ENCODE measurements at places on chromosomes 2 and 18. TPM values are rescaled to one million over a fixed set of nuclear protein-coding genes. Genes with fewer than 3 reads are reported as not detected.
A peak's percentile ranks its signal among the peaks of the same experiment; 100 is the strongest.

The CACNB4 gene
- 3.0 TPM for polyA plus RNA-seq

The CAPN14 gene
- polyA plus RNA-seq, result 0.03 TPM

The TNFAIP6 gene
- polyA plus RNA-seq, result 134 TPM

The FBXO36 gene
- 2.5 TPM for polyA plus RNA-seq

The TMEM150A gene
- 34.5 TPM for polyA plus RNA-seq

The LRP2 gene
- 2.4 TPM for polyA plus RNA-seq

The GRP gene
- 3.4 TPM for polyA plus RNA-seq

GRCh38 chr18:67694787-67695186 lies 178.3 kb upstream of the DSEL start:
- no peak for DNase-seq

GRCh38 chr18:7839548-7839947 lies 272.4 kb downstream of the PTPRM start:
- no peak for DNase-seq

DNA sequence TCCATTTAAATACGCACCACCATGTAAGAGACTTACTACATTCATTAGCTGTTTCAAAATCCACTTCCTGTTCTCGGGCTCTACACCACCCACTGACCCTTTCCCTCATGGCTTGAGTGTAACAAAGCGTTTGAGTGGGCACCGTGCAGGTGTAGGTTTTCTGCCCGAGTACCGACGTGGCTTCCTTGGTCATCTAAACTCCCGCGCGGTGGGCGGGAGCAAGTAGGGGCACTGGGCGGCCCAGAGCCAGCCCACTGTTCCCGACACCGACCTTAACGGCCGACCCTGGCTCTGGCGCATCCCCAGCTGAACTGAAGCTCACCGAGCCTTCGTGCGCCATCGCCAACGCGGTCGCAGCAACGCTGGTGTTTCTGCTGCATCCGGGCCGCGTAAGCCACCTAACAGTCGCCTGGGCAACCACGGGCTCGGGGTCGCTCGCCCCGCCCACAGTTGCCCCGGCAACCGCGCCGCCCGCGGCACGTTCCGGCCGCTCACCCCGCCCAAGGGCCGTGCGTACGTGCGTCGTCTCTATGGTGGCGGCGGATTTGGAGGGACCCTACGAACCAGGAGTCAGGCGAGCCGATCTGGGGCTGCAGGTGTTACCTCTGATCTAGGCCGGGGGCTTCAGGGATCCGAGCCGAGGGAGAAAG lies at the start of the genes C2orf81 and WDR54:
C2orf81 (minus strand) TSS at position 399 of the 650 bp plus-strand sequence; CDS start at position 340, 59 bp downstream.
WDR54 (plus strand) TSS at position 510 of the 650 bp plus-strand sequence. CDS start 424 bp downstream, outside the sequence.
- peak; percentile 89 for DNase-seq

DNA sequence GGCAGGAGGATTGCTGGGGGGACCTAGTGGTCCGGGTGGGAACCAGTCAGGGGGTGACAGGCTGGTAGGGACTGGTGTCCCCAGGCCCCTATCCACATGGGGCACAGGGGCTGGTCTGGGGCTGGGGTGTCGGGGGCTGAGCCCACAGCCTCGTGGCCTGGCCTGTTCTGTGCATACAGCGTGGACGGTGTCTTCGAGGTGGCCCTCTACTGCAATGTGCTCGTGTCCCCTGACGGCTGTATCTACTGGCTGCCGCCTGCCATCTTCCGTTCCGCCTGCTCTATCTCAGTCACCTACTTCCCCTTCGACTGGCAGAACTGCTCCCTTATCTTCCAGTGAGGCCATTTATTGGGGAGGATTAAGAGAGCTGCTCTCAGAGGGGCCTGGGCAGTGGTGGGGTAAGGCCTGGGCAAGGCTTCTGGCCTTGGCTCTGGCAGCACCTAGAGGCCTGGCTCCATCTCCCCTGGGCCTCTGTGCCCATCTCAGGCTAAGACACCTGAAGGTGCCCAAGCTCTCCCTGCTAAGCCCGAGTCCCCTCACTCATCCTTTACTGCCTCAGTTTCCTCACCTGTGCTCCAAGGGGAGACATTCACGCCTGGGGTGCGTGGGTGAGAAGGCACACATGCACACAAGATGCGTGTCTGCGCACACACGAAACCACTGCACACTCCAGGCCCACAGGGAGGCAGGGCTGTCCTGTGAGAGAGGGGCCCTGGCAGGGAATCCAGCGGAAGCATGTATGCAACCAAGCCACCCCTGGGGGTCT lies 1.9 kb downstream of the CHRNG start:
- DNase-seq, result no peak

DNA sequence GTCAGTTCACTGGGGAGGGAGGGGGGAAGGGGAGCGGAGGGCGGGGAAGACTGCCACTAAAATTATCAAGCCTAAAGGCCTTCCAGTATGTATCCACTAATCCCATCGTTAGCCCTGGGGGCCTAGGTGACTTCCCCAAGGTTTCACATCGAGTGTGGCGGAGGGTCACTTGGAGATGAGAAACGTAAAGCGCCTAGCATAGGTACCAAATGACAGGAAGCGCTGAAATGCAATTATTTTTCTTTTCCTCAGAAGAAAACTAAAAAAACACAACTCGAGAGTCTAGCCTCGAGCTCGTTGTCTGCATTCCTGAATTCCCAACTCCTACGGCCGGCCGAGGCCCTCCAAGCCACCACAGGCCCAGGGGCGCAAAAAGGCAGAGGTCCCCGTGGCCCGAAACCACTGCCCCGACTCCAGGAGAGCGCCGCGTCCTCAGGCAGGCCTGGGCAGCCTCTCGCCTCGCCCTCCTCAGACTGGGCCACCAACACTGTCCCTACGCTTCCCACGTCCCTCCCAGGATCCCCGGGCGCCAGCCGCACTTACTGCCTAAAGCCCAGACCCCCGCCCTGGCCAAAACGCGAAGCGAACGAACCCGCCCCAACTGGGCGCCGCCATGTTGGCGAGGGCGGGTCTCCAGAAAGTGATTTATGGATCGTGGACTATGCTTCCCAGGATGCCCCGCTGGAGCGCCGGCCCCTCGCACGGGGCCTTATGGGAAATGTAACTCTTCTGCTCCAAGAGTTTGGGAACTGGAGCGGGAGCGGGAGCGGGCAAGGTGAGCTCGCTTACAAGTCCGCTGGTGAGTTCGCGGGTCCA lies at the start of gene USP40:
USP40 (minus strand) TSS at position 642 of the 816 bp plus-strand sequence. CDS start 1,228 bp downstream, outside the sequence.
- peak; percentile 95 for DNase-seq

DNA sequence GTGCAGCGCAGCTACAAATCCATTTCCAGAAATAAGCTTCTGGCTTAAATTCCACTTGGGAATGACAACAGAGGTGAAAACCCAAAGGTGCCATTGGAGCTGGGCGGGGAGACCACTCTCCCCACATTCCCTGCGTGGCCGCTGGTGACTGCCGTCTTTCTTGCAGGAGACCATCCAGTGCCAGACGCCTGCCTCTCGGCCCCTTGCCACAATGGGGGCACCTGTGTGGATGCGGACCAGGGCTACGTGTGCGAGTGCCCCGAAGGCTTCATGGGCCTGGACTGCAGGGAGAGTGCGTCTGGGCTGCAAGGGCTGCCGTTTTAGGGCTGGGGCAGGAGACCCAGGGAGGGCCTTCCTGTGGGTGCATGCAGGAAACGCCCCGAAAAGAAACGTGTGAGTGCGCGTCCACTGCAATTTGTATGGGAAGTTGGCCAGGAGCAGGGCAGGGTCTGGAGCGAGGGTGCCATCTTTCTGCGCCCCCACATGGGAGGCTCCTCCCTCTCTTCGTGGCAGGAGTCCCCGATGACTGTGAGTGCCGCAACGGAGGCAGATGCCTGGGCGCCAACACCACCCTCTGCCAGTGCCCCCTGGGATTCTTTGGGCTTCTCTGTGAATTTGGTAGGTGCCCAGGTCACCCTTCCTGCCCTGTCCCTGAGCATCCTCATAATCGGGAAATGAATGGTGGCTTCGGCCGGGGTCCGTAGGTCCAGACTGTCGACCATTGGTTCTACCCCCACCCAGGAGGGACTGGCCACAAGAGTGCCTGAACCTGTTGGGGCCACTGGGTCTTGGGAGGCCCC lies 49.9 kb downstream of the SNED1 start:
- no peak for DNase-seq

GRCh38 chr2:158507141-158507540 lies 50.4 kb downstream of the PKP4 start:
- no peak for DNase-seq

DNA sequence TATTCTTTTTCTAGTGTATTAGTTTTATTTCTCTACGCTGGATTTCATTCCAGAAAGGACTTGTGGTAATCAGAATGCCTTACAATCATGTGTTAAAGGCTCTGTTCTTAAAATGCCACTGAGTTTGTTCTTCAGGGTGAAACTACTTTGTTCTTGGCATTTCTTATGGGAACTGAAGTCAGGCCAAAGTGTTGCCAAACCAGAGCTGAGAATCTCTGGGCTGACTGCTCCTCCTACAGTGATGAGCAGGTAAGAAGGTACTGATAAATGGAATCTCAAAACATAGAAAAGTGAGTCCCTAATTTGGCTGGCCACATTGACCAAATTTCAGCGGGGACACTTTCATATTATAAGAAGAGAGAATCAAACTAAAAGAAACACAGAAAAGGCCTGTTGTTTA lies 55.1 kb upstream of the ZNF397 start:
- DNase-seq, result no peak

DNA sequence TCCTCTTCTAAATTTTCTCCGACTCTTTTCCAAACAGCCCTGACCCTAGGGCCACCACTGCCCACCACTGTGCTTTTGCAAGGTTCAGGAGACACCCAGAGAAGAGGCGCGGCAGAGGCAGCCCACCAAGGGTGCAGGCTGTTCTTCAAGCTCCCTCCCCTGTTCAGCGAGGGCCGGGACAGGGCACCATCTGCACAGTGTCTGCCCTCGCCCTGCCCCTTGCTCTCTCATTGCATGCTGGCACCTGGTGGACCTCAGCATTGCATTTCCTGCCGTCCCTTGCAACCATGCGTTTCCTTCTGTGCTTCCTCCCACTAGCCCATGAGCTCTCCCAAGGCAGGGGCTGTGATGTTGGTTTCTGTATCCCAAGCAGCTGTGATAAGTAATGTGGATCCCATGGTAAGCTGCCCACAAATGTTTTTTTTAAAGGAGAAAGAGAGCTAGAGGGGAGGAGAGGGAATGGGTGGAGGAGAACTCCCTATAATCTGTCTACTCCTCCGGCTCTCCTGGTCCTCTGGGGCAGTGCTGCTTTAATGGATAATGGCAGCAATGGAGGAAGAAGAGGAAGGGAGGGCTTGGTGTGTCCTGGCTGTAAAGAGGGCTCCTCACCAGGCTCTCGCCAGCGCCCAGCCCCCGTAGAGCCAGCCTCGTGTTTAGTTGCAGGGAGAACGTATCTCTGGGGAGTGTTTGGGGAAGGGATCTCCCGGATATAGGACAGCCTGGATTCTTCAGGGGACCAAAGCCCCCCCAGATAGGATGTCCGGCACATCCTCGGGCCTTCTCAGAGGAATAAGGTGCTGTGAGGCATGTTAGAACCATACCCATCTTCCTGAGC lies 15.6 kb upstream of the YWHAQ start:
- no peak for DNase-seq

DNA sequence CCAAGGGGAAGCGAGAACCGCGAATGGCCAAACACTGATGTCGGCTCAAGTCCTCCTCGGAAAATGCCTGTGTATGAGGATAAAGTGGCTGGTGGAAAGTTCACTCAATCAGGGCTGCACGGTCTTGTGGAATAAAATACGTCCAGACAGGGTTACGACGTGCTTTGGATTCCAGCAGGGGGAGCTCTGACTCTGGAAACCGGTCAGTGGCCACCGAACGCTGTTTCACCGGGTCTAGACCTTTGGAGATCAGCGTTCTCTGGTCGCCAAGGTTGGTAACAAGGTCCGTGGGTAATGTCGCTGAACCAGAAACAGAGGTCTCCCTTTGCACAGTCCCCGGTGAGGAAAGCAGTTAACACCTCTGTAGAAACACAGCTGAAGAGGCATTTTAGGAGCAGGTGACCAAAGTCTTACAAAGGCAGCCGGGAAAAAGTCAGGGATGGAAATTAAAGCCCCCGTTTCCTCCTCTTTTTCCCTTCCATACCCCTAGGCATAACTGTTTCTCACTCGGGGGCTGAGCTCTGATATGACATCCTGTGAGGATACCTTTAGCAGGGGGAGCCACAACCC lies 47.8 kb downstream of the CDCA7 start:
- peak; percentile 90 for DNase-seq

DNA sequence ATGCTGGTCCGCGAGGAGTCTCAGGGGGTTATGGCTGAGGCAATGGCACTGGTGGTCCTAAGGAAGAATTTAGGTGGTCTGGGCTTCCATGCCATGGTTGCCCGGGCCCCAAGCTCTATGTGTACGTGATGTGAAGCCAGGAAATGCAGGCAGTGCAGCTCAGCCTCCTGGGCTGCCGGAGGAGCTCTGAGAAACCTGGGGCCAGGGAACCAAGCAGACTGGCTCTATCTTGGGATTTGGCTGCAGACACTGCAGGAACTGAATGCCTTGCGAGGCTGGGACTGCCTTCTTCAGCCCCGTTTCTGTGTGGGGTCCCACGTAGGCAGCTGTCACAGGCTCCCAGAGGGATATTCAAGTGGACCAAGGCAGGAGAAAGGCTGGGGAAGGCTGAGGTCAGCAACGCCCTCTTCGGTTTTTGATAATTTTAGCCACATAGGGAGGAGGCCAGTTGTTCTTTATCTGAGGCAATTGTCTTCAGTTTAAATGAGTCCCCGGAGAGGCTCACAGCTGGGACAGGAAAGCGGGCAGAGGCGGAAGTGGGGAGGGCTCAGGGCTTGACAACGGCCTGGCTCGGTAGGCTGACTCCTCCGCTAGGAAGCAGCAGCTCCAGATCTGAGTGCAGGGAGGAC lies 77.7 kb downstream of the RHOB start:
- peak; percentile 61 for DNase-seq

DNA sequence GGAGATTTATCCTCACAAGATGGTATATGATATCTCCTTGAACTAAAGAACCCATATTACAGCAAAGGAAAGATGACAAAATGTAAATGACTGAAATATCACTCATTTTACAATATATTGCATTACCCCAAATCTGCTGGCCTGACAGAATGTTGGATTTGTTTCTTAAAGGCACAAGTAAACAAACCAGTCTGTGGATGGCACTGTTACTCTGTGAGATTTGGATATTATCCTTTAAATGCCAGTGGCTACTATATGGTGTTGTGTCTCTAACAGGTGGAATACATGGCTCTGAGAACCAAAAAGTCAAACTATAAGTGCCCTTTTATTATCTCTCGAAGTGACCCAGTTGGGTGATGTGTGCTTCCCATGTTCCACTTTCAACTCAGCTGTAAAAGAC lies 125.7 kb downstream of the PDE1A start:
- DNase-seq, result no peak

DNA sequence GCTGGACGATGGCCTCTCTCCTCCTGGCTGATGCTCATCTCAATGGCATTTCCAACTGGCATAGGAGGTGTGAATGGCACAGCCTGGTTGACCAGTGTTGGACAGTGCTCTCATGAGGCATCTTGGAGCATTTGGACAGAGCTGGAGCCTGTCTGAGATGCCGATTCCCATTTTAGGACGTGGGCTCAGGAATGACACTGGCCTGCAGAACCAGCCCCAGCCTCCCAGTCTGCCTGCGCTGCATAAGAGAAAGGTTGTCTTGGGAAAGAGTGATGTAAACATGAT lies 118.2 kb upstream of the COPS8 start:
- no peak for DNase-seq

GRCh38 chr18:5214583-5215351 lies 17.7 kb upstream of the AKAIN1 start:
- no peak for DNase-seq
